ENCODE measurements at places on chromosomes 7 and 10.

DNA sequence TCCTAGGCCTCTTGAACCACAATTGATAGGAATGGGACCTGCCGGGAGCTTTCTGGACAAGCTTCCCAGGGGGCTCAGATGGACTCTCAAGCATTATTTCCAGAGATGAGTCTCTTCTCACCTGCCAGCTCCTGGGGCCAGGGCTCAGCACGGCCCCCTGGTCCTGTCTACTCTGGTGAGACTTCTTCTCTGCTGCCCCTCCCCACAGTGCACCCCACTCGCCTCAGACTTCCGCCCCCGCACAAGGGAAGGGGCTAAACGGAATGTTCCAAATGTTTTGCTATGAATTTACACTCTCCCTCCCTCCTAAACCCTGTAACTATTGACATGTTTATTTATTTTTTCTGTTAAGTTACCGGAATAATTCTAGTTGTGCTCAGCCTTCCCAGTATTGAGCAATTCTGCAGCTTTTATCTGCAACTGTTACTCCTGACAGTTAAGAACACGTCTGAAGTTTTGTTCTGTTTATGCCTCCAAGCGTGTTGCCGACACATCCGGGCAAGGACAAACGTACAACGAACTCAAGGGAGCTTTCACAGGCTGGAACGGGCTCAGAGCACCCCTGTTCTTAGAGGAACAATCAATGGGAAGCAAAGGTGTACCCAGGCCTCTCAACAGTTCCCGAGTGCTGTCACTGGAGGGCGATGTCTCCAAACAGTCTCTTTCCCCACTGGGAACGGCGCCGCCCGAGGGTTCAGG lies 55.2 kb downstream of the FHIP2A start:
- DNase-seq: no peak

GRCh38 chr10:70751356-70751755 lies 33.8 kb downstream of the TBATA start:
- DNase-seq: no peak

DNA sequence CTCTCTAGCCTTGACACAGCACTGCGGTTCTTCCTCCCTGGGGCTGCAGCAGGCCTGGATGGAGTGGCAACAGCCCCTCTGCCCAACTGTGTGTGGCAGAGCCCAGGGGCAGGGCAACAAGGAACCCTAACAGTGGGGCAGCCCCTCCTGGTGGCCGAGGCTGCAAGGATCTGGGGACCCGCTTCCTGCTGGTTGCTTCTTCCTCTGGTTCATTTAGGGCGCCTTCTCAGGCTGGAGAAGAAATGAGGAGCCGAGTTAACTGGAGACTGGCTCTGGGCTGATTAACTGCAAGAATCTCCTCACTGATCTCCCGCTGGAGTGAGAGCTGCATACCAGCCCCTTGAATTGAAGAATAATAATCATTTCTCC lies 80.1 kb upstream of the EMX2 start:
- no peak for DNase-seq

DNA sequence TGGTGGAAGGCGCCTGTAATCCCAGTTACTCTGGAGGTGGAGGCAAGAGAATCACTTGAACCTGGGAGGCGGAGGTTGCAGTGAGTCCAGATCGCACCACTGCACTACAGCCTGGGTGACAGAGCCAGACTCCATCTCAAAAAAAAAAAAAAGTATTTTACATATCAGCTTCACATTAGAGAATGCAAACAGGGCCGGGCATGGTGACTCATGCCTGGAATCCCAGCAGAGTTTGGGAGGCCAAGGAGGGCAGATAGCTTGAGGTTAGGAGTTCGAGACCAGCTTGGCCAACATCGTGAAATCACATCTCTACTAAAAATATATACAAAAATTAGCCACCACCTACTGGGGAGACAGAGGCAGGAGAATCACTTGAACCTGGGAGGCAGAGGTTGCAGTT lies 31.6 kb downstream of the USP54 start:
- DNase-seq: no peak

GRCh38 chr7:157547611-157548010 lies 210.8 kb downstream of the DNAJB6 start:
- DNase-seq: peak; percentile 72

DNA sequence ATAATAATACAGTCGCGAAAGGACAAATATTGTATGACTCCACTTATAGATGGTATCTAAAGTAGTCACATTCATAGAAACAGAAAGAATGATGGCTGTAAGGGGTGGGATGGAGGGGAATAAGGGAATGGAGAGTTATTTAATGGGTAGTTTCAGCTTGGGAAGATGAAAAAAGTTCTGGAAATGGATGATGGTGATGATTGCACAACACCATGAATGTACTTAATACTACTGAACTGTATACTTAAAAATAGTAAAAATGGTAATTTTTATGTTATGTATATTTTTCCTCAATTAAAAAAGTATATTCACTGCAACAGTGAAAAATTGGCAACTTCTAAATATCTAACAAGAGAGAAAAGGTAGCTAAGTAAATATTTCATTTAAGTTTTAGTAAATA lies 265.8 kb downstream of the EXOC4 start:
- DNase-seq: no peak

DNA sequence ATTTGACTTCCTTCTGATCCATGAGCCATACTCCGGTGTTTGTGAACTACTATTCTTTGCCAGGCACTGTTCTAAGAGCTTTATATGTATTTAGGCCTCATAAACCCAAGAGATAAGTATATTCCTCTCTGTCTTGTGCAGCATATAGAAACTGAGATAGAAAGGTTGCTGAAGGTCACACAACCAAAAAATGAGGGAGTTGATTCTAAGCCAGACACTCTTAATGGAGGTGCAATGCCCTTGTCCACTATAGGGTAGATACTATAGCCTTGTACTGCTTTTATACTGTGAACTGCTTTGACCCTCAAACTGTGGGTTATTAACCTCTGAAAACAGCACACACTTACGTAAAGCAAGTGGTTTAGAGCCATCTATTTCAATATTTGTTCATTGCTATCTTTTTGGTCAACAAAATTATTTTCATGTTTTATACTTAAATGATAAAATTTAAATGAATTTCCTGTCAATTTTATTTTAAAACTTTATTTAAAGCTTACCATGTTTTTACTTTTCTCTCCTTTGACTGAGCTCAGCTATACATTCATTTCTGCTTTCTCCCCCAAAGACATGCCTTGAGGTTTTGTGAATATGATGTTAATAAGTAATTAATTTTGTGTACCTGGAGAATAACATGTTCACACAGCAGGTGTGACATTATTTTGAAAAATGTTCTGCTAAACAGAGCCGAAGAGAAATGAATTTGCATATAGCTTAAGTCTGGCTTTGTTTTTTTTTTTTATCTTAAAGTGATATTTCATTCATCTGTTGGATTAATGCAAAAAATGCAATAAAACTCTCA lies 687.3 kb downstream of the DNAJB9 start:
- no peak for DNase-seq

DNA sequence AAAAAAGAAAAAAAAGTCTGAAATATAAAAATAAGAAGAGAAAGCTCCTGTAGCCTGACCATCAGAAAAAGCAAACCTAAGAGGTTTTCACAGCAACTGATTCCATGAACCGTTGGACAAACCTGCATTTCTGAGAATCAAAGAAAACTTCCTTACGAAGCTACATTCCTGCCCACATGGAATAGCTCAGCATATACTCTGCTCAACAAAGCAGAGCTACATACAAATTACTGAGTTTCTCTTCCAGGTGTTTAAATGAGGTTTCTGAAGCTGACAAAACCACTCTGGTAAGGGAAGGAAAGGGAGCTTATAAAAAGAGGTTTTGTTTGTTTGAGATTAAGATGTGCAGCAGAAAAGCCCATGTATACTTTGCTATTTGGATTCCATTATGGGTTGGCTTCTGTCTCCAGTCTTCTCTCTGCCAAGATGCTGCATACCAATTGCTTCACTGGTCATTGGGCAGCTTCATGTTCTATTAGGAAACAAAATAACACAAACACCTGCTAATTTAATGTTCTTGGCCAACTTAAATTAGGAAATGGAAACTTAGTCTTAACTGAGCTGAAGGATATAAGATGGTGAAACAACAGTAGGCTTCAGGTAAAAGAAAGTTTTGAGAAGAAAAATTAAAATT lies 314.1 kb downstream of the LRRTM3 start:
- no peak for DNase-seq

- DNase-seq: no peak
Observed at GRCh38 chr10:104913390-104913789, 272.3 kb downstream of the SORCS3 start.

GRCh38 chr10:131631619-131632018 lies 269.2 kb upstream of the PPP2R2D start:
- no peak for DNase-seq
